ENCODE measurements at places on chromosomes 4 and X.

- no peak for DNase-seq
Measured at GRCh38 chr4:57866468-57867171, 756.4 kb upstream of the IGFBP7 start.

DNA sequence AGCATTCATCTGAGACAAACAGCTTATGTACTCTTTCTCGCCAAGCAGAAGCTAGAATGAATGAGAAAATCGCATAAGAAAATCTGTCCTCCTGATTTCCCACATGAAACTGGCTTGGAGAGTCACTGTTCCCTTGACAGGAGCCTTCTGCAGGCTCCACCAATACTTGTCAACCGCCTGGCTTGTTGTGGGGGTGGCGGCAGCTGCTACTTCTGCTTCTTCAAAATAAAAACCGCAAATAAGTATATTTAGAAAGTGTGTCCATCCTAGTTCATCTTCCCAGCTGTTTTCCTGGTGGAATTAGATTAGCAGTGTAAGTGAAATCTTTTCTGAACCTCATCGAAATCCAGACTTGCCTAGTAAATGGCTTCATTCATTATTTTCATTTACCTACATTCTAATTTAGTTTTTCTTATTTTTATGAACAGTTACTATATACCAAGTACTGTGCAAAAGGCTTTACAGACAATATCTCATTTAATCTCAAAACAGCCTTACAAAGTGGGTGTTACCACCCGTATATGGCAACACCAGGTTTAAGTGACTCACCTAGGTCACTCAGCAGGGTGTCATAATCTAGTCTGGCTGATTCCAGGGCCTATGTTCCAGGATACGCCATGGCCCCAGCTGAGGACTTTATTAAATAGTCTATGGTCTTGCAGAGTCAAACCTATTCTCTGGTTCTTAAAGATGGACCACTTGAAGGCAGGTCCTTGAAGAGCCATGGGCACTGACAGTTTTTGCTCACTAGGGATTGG, 104.6 kb upstream of the IGFBP7 start:
- DNase-seq, result no peak

DNA sequence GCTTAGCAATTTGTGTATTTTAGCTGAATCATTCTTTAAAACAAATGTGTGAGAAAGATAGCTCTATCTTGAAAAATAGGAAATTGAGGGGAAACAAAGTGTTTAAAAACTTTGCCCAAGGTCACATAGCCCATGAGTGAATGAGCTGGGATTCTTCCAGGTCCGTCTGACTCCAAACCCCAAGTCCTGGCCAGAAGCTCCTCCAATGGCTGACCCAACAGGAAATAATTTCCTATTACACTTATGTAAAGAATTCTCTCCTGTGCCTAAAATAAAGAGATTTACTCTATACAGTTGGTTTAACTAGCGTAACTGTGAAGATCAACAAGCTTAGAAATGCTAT, 287.6 kb downstream of the ARHGAP24 start:
- DNase-seq, result no peak

DNA sequence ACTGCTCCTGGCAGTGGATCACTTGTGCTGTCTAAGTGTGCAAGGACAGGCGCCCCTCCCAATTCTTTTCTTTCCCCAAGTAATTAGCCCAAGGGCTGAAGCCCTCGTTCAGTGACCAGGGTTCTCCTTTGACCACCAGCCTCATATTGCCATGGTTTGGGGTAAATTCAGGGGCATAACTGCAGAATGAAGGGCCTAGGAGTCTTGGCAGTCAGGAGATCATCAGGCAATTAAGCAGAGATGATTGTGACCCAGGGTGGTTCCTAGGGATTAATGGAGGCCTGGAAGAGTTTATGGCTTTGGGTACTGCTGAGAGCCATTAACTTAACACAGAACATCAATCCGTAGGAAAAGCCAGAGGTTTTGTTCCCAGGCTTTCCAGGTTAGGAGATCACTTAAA, 170.7 kb downstream of the PTTG2 start:
- DNase-seq, result no peak

GRCh38 chr4:12734586-12734985, 749.6 kb downstream of the RAB28 start:
- DNase-seq, result no peak

- no peak for DNase-seq
Measured at GRCh38 chr4:163673848-163674697, 179.6 kb downstream of the TMA16 start.

GRCh38 chr4:69813628-69814027, 46.3 kb downstream of the SULT1E1 start:
- DNase-seq, result no peak

DNA sequence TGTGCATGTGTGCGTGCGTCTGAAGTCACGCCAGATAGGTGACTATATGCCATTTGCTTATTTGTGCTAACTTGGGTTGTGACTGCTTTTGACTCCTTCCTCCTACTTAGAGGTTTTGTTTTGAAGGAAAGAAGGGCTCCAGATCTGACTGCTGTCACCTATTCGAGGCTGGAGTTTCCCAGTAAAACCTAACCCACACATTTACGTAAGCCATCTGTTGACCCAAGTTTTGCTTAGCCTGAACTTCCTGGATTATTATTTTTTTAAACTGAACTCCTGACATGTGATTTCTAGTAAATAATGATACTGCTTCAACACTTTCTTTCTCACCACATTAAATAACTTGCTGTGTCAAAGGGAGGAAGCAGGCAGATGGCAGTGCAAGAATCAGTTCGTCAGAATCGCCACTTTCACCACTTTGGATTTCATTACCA, 41.5 kb downstream of the DTHD1 start:
- no peak for DNase-seq

- DNase-seq, result no peak
Measured at GRCh38 chrX:154348114-154348531, 26.3 kb downstream of the FLNA start.

GRCh38 chr4:24195991-24196736, 306.3 kb upstream of the PPARGC1A start:
- no peak for DNase-seq

GRCh38 chr4:70670332-70671014, 4.2 kb upstream of the JCHAIN start:
- DNase-seq, result no peak

GRCh38 chr4:159390648-159391047, 287.8 kb downstream of the RAPGEF2 start:
- DNase-seq, result no peak

DNA sequence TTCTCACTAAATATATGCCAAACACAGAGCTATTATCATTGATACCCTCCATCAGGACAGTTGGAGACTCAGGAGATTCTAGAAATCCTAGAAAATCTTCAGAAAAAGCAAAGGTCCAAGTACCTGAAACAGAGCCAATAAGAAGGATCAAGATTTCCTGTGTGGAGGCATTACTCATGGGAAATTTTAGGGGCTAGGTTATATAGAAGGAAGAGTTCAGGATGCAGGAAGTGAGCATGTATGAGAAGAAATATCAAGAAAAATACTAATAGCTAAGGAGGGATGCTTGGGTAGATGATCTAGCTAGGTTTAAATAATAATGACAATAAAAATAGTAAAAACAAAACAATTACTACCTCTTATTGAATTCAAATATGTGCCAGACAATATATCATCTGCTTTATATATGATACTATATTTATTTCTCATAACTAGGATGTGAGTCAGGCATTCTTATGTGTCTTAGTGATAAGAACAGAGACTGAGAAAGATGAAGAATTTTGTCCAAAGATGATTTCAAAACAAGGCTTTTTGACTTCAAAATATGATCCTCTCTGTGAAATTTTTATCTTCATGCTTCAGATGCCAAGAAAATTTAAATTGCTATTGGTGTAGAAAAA, 66.4 kb upstream of the HHIP start:
- DNase-seq, result no peak

DNA sequence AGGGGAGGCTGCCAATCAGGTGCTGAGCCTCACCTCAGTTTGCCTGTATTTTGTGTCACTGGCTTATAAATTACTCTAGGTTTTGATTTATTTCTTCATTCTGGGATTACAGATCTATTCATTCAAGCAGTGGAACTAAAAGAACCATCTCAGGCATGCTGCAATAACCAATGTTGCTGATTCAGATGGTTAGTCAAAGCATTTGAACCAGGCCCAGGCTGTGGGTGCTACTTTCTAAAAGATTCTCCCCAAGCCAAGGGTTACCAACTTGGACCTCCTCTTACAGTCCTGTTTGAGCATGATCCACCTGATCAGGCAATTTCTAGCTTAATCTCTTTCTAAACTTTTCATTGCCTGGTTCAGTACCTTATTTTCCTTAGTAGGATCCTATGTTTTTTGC, 67.2 kb downstream of the TMEM131L start:
- no peak for DNase-seq

DNA sequence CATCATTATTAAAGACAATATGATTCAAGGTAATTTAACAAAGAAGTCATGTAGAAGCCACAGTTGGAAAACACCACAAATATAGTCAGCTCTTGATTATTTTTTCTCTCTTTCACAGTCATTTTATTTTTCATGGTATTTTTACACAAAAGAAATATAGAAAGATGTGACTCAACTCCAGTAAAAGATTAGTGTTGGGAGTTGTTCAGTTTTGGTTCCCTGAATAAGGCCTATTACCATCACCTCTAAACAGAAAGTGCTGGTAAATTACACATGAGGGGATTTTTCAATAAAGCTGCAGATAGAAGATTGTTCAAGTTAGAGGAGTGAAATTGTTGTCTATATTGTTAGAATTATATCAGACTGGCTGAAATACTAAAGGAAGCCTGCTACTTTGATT, 107.0 kb downstream of the DDIT4L start:
- no peak for DNase-seq

GRCh38 chr4:153159016-153159415, 45.2 kb upstream of the TRIM2 start:
- no peak for DNase-seq

DNA sequence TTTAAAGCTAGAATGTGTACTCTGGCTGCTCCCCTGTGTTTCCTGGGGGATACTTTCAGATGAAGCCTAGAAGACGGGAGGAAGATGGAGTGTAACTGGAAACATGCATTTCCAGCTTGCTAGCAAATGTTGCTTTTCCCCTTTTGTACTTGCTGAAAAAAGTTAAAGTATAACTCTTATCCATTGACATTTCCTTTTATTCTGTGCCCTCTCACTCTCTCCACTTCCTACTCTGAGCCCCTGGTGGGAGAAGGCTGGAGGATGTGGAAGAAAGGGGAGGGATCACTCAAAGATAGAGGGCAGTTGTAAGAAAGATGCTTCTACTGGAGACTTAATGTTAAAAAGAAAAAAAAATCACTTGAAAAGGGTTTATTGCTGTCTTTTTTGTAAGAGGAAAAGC, 396.5 kb downstream of the DTHD1 start:
- DNase-seq, result no peak

GRCh38 chrX:154485150-154486051, 1.0 kb downstream of the UBL4A start:
- DNase-seq, result no peak

- DNase-seq, result no peak
Measured at GRCh38 chrX:69287095-69287494, 121.8 kb upstream of the PJA1 start.

DNA sequence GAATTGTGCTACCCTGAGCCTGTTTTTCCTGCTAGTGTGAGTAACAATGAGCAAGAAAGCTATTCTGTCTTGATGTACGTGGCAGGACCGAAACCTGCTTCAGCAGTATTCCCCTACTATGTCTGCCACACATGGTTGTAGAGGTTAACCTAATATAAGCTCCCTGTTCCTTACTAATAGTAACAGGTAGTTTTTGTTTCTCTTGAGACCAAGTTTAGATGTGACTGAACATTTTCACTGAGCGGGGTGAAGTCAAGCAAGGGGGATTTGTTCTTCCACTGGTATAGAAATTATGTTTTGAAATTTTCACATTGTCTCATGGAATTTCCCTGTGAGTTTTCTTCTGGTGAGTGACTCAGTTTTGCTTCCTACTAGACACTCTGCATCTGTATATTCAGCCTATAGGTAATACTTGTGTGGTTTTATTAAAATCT, 37.3 kb downstream of the RRAGB start:
- DNase-seq, result no peak

- DNase-seq, result no peak
Measured at GRCh38 chr4:20831746-20832145, 131.5 kb downstream of the PACRGL start.

- no peak for DNase-seq
Measured at GRCh38 chr4:126046081-126046614, 731.4 kb downstream of the FAT4 start.
